Common myeloid progenitor, CD34-positive (primary cell): ENCODE measurements at places on chromosomes 1 and 21.

- no peak for DNase-seq
Observed at GRCh38 chr1:157370698-157371097, 181.6 kb downstream of the FCRL5 start.

DNA sequence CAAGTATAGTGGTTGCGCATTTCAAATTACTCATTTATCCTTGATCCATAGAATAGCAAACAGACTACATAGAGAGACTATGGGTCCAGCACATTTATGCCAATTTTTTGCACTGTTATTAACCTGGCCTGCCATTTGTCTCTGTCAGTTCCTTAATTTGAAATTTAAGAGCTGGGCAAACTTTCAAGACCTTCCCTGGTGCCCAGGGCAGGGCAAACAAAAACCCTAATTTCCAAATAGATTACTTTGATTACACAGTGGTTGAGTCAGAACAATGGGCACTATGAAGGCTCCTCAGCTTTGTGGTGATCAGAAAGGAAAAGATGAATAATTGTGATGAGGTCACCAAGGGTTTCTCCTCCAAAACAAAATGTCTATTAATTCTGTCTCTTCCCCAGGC, 80.6 kb downstream of the TNFSF18 start:
- DNase-seq = no peak

DNA sequence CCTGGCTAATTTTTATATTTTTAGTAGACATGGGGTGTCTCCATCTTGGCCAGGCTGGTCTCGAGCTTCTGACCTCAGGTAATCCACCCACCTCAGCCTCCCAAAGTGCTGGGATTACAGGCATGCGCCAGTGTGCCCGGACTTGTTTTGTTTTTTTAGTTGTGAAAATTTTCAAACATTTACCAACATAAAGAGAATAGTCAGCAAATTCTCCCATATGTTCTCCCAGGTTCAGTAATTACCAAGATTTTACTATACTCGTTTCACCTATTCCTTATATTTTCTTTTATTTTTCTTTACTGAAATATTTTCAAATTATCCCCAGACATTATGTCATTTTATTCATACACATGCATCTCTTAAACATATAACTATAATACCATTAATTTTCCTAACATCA, 218.1 kb upstream of the L1TD1 start:
- DNase-seq = no peak

DNA sequence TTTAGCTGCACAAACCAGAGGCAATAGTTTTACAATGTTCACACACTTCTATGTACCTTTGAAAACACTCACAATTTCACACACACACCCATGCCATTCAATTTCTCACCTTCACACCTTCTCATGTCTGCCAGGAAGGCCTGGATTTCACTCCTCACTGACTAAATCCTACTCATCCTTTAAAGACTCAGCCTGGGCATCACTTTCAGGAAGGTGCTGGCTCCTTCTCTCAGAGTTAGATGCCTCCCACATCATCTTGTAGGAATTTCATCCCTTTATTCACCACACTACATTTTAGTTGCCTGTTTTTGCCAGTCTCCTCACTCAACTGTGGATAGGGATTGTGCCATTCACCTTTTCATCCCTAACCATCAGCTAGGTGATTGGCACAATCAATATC, 2.3 kb downstream of the IL20 start:
- DNase-seq = no peak

GRCh38 chr1:72286401-72286800, 4.1 kb upstream of the NEGR1 start:
- DNase-seq = no peak

DNA sequence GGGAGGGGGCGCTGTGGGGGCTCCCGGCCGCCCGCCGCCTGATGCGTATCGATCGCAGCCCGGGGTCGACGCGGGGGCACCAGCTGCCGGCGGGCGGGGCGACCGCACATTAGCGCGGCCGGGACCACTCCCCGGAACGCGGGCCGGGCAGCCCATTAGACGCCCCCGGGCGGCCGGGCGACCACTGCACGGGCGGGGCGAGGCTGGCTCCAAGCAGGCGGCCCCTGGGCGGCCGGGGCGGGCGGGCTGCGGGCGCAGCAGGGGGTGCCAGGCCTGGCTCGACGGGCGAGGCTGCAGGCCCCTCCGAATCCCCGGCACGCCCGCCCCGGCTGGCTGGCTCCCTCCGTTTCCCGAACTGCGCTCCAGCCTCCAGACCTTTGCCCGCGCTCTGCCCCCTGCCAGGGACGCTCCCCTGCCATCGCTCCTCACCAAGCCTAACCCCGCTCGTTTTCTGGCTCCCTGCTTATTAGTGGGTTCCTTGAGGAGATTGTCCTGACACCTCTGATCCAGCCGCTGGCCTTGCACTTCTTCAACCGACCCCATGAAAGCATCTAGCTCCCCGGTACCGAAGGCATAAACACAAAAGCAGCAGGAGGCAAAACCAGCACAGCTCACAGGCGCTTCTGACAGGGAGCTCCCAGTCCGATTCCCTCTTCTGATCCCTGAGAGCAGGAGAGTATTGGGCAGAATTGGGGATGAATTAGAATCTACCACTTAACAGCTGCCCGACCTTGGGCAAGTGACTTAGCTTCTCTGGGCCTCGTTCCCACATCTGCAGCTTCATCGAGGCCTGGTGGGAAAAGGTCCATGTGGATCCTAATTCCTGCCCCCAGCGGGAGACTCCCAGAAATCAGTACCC, 92.6 kb upstream of the CASZ1 start:
- no peak for DNase-seq

GRCh38 chr1:211910913-211911485, 80.4 kb upstream of the LPGAT1 start:
- peak; percentile 60 for DNase-seq

DNA sequence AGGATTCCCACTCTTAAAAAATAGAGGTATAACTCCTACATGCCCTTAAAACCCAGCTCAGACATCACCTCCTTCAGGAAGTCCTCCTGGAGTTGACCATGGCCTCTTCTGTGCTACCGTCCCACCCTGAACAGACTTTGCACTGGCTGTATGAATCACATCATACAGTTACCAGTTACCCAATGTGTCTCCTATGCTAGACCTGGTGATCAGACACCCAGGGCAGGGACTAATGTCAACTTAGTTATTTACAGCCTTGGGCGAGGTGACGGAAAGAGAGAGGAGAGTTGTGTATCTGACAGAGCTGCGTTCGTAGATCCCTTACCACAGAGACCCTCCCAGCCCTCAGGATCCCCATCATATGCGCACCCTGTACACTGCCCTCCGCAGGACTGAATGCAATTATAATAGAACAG, 72.7 kb downstream of the SLC66A1 start:
- no peak for DNase-seq

DNA sequence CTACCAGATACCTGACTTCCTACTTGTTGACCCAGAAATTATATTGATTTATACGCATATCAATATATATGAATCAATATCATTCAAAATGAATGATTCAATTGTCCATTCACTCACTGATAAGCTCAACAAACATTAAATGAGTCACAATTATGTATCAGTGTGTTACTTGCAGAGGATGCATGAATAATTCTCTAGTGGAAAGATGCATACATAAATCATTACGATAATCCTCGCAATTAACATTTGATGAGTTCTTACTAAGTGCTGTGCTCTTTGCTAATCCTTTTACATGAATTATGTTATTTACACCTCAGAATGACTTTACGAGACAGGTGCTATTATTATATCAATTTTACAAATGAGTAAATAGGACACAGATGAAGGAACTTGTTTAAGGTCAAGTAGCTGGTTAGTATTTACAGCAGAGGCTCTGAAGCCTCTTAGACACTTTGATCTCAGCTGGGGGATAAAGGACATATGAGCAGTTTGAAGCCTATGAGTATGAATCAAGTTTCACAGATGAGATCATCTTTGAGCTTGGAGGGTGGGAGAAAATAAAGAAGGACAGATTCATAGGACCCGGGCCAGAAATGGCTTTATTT, 112.8 kb upstream of the ADAMTS5 start:
- DNase-seq = no peak

DNA sequence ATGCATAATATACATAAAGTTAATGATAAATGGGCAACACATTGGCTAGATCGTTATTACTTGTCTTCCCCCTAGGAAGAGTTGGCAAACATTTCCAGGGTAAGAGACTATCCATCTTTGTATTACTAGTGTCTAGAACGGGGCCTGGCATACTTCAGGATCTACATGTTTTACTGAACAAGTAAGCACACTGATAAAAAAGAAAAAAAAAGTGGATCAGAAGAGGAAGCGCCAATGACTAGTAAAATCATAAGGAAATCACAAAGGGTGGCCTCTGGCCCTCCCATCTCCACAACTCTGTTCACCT, 482 bp downstream of the TM2D1 start:
- DNase-seq = no peak

- DNase-seq = peak; percentile 35
Observed at GRCh38 chr1:6099787-6100765, 54.4 kb downstream of the KCNAB2 start.

DNA sequence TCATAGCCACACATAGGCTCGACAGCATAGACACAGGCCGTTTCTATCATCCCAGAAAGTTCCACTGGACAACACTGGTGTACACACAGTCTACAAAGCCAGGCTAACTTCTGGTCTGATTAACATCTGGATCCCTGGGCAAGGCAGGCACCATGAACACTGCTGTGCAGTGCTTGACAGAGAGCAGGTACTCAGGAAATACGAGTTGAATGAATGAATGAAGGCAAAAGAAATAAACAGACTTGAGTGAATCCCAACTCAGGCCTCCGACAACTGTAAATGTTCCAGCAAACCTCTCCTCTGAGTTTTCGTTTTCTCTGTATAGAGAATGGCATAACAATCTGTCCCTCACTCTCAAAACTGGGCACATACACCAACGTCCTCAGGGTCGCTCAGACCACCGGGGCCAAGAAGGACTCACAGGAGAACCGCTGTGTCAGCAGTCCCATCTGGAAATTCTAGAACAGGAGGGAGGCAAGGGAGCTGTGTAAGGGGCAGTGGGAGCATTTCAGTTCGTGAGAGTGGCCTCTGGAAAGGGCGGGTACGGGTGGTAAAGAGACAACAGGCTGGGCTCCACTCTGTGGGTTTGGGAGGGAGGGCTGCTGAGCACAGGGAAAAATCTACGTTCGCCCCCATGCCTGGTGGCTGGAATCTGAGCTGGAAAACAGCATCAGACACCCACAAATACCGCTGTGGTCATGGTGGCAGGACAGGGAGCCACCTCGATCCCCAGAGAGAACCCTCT, 15.1 kb upstream of the ECE1 start:
- no peak for DNase-seq

- no peak for DNase-seq
Observed at GRCh38 chr1:38403667-38404066, 357.1 kb upstream of the POU3F1 start.

DNA sequence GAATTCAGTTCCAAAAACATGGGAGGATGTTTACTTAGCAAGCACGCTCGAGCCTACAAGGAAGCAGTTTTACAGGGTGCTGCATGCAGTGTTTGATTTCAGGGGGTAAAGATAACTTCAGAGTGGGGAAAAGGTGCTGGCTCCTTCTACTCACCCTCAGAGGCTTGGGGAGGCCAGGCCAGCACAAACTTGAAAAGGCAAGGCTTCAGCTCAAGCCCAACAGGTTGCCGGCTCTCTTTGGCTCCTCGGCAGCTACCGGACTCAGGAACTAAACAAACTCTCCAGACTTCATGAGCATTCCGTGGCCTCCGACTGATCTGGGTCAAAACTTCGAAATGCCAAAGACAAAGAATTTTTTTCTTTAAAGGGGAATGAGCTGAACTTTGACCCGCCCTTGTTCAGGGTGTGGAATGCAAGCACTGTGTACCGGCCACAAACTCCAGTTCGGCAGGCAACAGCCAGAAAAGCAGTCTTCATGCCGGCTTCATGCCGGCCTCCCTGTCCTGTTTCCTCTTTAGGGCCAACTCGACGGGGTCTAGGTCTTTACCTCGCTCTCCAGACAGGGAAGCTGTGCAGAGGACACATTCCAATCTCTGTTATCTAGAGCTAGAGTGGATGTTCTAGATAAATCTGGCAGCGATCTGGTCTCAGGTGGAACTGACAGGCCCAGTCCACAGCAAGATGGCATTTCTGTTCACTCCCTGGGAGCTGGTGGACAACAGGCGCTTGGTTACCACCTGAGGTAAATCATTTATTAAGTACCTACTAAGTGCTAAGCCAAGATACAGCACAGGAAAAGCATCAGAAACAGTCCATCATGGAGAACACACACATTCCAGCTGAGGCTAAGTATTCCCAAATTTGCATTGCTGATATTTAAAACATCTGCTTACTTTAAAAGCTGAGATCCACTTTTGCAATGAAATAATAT, 75.0 kb downstream of the CD46 start:
- no peak for DNase-seq

DNA sequence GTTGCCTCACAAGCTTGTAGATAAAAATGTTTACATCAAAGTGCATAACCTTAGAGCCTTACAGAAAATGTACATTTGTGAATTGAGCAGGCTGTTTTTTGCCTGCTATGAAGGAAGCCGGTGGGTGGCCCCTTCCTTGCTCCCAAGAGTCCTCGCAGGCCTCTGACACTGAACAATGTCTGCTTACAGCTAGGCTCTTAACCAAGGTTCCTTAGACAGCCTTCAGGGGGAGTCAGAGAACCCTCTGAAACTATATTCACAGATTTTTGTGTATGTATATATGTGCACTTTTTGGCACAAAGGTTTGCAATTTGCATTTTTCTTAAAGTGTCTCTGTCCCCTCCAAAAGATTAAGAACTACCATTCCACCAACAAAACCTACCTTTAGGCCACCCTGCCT, 282.6 kb downstream of the BARHL2 start:
- DNase-seq = no peak

- DNase-seq = no peak
Observed at GRCh38 chr1:57111175-57111574, 145.4 kb upstream of the C8B start.

- no peak for DNase-seq
Observed at GRCh38 chr1:202056644-202057334, 46.4 kb downstream of the ELF3 start.

GRCh38 chr1:71640998-71641397, 560.2 kb upstream of the ZRANB2 start:
- no peak for DNase-seq

DNA sequence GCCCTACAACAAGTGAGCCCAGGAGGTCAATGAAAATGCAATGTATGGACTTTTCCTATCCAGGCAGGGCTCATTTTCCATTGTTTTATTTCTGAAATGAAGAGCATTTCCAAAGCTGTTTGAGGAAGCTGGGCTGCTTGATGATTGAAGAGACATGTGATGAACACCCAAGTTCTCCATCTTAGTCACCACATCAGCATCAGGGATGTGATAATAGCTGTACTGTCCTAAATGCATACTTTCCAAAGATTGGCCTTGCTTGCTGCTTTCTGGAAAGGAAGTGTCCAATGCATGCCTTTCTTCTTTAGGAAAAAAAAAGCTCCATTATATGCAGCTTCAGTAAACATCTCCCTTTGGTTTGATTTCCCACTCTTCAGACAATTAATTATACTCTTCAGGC, 425.9 kb upstream of the RUNX1 start:
- DNase-seq = no peak

GRCh38 chr1:22472596-22472995, 20.9 kb downstream of the ZBTB40 start:
- DNase-seq = no peak

GRCh38 chr1:206900149-206900548, 2.9 kb downstream of the IL24 start:
- no peak for DNase-seq

- DNase-seq = no peak
Observed at GRCh38 chr1:243438146-243438545, 182.3 kb downstream of the SDCCAG8 start.
